Activated CD4-positive, alpha-beta T cell treated with anti-CD3 and anti-CD28 coated beads, Interleukin-2, amount 50 U/mL, for 24 hours (primary cell): ENCODE measurements at places on chromosomes 2 and 18.

- DNase-seq, result no peak
Measured at GRCh38 chr18:69787825-69788547, 159.7 kb downstream of the CD226 start.

DNA sequence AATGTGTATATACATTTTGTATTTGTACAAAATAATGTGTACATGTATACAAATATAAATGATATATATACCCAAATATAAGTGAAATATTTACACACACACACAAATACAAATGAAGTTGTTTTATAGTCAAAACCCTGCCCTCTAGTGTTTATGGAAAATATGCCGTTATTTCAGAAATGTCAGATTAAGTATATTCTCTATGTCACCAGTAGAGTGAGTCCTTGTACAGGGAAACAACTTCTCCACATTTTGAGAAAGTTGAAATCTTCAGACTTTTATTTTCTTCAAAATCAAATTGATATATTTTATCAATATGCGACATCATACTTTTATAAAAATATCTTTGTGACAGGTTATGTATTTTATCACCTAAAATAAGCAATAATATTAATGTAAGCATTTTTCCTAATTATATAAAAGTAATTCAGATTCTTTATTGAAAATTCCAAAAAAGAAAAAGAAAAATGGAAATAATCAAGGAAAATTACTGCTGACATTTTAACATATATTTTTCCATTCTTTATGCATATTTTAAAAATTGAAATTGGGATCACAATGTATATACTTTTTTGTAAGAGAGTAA lies 22.4 kb downstream of the ARL6IP6 start:
- no peak for DNase-seq

DNA sequence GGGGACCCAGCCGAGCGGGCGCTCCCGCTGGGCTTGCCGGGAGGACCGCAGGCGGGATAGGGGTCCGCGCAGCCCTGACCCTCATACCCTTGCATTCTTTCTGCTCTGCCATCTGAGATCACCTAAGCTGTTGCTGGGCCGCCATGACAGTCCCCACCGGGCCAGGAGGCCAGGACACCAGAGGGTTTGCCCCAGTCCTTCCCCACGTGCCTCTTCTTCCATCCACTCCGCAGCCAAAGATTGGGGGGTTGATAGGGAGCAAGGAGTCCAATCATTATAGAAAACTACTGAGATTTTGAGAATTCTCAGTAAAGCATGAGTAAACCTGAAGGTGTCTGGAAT lies 453 bp upstream of the GRB14 start:
- DNase-seq, result no peak

DNA sequence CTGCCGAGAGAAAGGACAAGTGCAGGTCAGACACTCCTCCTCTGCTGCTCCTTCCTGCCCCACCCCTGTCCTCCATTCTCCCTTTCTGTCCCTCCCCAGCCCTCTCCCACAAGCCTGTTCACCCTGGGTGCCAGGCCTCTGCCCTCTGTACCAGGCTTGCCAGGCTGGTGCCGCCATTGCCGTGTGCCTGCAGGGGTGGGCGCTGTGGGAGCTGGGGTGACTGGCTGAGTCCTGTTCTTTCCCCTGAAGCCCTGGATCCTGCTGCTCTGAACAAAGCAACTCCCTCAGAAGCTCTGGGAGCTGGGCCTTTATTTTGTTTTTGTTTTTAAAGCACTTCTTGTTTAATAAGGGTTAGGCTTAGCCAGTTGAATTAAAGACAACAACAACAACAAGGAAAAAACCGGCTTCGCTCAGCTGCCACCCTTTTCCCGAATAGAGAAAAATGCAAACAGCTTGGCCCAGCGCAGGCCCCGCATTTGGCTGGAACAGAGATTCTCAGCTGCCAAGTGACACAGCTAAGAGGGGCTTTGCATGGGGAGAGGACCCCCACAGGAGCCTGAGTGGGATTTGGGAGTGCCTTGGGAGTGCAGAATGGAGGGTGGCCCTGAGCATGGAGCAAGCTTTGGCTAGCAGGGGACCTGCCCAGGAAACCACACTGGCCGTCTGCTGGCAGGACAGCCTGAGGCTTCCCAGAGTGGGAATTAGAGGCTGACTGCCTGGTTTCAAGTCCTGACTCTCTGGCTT lies 9.1 kb downstream of the PCARE start:
- no peak for DNase-seq

DNA sequence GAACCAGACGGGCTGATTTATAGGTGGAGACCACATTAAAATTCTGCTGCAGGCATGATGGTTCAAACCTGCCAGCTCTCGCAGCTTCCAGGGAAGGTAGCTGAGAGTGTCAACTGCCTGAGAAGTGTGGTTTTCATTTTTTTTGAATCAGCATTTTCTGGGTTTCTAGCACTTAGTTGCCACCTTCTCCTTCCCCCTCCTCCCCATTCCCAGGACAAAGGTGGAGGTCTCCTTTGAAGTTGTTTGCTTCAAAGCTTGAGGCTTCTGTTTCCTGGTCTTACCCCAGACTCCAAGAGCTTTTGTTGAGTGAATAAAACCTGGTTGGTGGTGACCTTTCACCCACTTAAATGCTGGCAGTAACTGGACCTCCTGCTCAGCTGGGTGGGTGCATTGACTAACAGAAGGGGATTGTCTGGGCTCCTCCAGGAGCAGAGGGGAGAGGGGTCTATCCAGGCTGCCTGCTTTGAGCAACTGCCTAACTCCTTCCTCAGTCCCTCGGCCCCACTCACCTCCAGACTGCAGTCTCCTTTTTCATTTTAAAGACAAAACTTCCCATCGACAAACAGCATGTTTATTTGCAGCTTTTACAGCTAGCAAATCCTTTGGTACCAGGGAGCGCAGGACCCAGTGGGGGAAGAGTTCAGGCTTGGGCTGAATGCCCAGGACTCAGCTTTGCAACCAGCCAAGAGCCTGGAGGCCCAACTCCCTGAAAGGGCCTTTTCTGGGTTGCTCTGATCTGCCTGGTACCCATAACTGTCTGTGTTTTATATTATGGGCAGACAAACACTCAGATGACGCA lies 3.5 kb downstream of the RHOB start:
- no peak for DNase-seq

DNA sequence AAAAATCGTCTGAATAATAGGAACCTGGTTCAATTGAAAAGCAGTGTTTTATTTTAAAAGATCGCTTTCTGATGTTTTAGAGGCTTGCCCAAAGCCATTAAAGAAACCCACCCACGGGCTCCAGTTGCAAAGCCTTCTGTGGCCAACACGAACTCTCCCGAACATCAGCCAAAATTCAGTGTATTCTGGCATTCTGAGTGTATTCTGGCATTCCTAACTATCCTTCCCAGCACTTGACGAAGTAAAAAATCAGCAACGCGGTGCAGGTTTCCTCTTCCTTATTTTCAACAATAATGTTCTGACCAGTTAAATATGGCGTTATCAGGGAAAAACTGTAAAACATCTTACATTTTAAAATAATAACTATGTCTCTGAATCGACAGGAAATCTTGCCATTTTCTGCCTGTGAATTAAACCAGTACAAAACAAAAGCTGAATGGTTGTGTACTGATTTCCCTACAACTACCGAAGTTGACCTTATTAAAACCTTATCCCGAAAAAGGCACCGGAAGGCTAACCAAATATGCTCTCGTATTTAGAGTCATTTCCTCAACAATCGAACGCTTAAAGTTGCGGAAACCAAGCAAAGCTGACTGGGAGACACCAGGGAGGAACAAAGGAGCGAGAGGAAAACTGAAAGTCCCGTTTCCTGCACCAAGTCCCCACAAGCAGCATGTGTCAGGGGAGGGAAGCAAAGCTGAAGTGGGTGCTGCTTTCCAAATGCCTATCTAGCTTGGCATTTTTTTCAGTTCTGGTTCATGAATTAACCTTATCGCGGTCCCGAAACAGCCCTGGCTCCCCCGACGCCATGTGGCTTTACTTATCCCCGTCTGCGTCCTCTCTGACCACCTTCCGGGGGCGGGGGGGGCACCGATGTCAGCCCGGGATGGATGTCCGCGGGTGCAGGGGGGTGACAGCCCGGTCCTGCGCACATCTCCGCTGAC lies 44.3 kb downstream of the ZNF516 start:
- DNase-seq, result no peak

- DNase-seq, result no peak
Measured at GRCh38 chr2:100935372-100935752, 66.7 kb upstream of the RPL31 start.

DNA sequence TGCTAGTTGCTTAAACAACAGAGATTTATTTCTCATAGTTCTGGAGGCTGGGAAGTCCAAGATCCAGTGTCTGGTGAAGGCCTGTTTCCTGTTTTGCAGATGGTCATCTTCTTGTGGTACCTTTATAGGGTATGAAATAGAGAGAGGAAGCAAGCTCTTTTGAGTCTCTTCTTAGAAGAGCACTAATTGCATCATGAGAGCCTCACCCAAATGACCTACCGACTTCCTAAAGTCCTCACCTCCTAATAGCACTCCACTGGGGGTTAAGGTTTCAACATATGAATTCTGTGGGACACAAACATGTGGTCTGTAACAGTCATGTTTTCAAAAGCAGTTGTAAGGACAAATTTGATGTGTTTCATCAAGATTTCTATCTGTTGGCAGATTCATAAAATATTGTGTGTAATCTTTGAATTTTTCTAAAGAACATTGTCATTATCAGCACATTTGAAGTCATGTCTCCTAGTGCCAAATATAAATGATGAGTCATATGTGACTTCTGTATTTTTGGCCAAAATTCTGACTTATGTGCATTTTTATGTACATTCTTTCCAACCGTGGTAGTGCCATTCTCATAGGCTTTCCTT lies 45.3 kb downstream of the CD28 start:
- no peak for DNase-seq

DNA sequence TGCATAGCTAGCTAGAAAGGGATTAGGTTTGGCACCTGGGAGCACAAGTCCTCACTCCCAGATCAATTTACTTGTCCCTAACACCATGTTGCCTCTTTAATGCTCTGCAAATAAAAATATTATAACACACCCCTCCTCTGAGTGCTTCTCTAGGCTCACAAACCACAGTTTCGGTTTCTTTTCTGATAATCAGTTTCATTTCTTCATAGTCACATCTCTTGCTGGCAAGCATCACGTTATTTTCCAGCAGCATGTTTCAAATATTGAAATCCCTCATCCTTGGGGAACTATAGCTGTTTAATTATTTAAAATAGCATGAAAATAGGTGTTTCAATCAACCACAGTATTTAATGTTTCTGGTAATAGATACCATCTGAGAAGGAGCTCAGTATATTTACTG lies 13.9 kb upstream of the SMCHD1 start:
- peak; percentile 21 for DNase-seq

- DNase-seq, result no peak
Measured at GRCh38 chr18:28086670-28087552, 90.0 kb downstream of the CDH2 start.

- DNase-seq, result no peak
Measured at GRCh38 chr18:77077401-77077800, 55.2 kb downstream of the MBP start.

DNA sequence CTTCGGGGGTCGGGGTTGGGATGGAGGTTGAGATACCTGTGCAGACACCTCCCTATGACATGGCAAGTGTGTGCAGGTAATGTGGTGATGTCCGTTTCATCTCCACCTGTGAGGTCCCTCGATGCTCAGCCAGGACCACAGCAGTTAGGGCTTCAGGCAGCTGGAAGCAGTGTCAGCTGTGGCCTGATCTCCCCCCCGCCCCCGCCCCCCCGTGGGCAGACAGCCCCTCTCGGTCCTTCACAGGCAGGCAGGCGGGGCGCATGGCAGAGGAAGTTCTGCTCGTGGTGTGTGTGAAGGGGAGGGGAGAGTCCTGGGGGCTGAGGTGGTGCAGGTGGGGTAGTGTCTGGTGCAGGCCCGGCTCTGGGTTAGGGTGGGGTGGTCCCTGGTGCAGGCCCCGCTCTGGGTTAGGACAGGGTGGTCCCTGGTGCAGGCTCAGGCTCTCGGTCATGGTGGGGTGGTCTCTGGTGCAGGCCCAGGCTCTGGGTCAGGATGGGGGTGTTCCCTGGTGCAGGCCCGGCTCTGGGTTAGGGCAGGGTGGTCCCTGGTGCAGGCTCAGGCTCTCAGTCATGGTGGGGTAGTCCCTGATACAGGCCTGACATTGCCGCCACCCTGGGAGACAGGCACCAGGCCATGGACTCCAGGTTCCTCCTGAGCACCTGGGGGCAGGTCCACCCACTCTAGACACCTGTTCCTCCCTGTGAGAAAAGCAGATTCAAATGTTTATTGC lies 94.3 kb downstream of the NFATC1 start:
- no peak for DNase-seq

DNA sequence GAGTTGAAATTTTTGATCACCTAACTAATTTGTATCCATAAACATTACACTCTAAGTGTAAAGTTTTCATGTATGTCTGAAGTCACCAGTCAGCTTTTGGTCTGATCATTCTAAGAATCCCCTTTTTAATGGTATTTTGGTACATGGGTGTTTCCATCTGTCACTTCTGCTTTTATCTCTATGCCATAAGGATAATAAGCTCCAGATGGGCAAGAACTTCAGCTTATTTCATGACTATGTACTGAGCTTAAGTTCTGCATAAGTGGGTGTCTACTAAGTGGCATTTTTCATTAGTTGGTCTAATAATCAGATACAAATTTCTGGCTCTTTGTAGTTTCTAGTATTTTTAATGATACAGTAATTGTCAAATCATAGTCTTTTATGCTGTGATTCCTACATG lies 20.4 kb downstream of the UBXN4 start:
- no peak for DNase-seq

- no peak for DNase-seq
Measured at GRCh38 chr2:161136696-161137324, 23.4 kb upstream of the TANK start.

DNA sequence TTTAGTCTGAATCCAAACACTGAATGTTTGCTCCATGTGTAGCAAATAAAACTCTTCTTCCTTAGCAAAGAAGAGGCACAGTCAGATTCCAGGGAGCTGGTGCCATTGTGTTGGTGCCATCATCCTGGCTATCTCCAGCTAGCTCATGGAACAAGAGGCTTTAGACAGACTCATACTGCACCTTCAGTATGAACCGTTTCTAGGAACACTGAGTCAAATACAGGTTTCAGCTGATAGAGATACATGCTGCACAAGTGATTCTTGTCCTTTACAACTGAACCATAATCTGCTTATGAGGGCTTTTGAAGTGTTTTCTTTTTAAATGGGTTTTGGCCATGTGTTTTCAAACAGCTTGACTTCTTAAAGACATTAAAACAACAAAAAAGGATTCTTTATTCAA lies 57.9 kb downstream of the DYNC1I2 start:
- no peak for DNase-seq

DNA sequence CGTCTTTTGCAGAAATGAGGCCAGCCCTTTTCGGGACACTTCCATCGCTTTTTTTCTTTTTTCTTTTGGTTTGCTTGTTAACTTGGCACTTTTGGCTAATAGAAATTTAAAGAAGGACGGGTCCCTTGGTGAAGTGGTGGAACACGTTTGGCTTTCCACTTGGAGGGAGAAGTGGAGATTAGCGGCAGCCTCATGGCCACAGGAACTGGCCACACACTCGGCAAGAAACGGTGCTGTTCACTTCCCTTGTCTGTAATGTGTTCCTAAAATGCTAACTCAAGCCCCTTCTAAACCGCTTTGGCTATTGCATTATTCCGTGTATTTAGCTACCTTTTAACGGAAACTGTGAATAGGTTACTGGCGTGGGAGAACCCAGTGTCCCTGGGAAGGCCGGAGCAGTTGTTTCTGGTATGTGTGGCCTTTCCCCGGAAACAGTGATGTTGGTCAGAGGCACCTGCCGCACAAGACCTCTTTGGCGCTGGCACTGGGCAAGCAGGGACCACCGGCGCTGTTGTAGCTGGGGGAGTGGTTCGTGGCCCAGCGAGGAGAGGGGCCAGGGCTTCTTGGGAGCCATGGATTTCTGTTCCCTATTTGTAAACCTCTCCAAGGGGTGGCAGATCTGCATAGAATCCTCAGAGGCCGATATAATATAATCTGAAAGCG lies 981 bp downstream of the RAMP1 start:
- no peak for DNase-seq
